Activated naive CD8-positive, alpha-beta T cell treated with anti-CD3 and anti-CD28 coated beads, Interleukin-2, amount 50 U/mL, for 16 hours (primary cell): ENCODE measurements at places on chromosomes 1 and 21.
A peak's percentile ranks its signal among the peaks of the same experiment; 100 is the strongest.

- no peak for DNase-seq
These were observed 16.7 kb downstream of the LPAR3 start for GRCh38 chr1:84876353-84876752.

- no peak for DNase-seq
These were observed 1.9 kb downstream of the RNF187 start for GRCh38 chr1:228488818-228489674.

- no peak for DNase-seq
These were observed 13.4 kb upstream of the TTC22 start for GRCh38 chr1:54814571-54814970.

DNA sequence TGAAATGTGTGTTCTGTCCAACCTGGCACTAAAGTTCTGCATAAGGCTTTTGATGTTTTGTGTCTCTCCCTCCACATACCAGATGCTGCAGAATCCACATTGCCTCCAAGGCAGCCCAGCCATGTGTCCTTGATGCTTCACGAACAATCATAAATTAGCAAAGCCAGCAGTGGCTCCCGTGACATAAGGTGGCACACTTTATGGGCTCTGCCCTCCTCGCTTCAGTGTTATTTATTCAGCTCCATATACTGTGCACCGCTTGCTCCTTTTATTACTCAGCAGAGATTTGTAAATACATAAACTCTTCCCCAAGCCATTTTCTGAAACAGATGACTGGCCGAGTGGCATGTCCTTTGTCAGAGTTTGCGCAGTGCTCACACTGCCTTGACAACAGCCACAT is 112.8 kb upstream of the SLC35F3 start:
- no peak for DNase-seq

GRCh38 chr1:44347280-44347679 is 7.8 kb downstream of the ERI3 start:
- no peak for DNase-seq

DNA sequence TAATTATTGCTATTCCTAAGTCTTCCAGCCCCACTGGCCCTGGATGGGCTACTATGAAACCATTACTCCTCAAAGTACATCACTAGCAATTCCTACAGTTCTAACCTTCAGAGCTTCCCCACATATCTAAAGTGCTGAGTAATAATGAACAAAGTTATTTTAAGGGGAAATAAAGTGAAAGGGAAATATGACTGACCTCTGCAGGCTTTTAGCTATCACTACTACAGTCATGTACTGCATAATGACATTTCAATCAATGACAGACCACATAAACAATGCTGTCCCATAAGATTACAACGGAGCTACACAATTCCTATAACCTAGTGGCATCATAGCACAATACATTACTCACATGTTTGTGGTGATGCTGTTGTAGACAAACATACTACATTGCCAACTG is 32.5 kb upstream of the ASPM start:
- no peak for DNase-seq

GRCh38 chr21:18369115-18369514 is 34.5 kb downstream of the TMPRSS15 start:
- no peak for DNase-seq

- DNase-seq = peak; percentile 57
These were observed 12.2 kb downstream of the CITED4 start for GRCh38 chr1:40849801-40850592.

DNA sequence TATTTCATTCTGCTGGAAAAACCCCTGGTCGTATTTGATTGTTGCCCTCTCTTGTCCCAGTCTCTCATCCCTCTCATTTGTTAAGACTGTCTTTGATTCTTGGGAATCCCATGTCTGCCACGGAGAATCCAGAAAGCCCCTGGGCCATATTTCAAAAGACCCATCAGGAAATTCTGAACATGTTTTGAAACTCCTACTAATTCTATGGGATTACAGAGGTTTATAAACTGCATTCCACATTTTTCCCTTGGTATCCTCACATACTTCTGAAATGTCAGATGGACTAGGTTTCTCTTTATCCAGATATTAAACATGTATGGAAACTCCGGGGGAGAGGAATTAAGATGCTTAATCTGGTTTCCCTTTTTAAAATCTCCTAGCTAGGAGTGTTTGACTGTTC is 80.0 kb downstream of the HUNK start:
- no peak for DNase-seq

DNA sequence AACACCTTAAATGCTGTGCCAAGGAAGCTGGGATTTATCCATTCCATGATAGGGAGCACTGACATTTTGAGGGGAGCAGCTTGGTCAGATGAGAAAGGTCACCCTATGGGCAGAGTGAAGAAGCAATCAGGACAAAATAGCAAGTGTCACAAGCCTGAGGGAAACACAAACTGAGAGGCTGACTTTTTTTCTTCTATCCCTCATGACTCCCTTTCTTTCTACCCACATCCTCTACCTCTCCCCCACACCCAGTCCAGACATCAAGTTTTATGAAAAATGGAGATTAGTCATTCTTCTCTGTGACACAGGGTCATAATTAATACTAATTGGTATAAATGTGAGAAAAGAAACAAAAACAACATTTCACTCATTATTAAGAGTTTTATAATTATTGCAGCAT is 103.1 kb downstream of the SLC25A24 start:
- DNase-seq = no peak

DNA sequence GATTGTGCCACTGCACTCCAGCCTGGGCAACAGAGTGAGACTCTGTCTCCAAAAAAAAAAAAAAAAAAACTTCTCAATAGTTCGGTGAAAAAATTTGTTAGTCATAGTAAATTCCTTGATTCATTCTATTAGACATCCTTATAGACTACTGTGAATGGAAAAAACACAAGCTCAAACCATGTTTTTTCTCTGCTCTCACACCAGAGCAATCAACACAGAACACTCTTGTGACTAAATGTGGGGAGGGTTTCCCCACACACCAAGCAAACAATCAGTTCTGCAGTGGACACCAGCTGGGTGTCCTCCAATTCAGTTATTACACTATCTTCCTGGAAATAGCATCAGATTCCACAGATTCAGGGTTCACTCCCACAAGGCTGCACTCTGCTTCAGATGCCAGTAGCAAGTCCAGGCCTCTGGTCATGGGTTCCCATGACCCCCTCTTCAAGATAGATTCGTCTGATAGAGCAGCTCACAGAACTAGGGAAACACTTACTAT is 69.1 kb upstream of the TEKT2 start:
- DNase-seq = no peak

DNA sequence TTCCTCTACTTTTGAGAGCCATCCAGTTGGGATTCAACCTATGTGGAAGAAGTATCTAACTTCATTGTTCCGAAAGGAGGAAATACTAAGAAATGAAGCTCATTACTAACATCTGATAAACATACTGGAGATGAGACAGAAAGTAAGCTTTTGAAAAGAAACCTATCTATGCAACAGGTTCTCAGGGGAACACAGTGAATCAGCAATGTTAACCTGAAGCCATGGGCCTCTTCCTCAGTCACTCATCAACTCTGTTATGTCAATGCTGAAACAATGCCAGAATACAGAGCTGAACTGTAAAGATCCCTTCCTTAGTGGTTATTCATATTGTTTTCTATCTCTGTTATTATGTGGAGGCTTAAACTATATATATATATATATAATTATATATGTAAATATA is 55.5 kb upstream of the ESRRG start:
- no peak for DNase-seq

- DNase-seq = no peak
These were observed 591.6 kb downstream of the PTPRU start for GRCh38 chr1:29827801-29828525.

GRCh38 chr1:234780112-234780511 is 170.1 kb upstream of the IRF2BP2 start:
- DNase-seq = no peak

DNA sequence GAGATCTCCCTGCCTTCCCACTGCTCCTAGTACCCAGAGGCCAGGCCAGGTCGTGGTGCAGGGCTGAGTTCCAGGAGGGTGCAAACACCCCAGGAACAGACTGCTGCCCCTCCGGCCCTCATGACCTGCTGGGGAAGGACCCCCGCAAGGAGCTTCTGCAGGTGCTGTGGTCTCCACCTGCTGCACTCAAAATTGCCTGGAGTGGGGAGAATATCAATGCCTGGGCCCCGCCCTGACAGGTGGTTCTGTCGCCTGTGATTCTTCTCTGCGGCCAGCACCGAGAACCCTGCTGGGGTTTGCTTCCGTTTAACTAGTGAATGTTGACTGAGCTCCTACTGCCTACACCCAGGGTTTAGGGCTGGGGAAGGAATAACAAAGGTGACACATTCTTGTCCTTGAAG is 2.1 kb upstream of the TFF3 start:
- DNase-seq = no peak

DNA sequence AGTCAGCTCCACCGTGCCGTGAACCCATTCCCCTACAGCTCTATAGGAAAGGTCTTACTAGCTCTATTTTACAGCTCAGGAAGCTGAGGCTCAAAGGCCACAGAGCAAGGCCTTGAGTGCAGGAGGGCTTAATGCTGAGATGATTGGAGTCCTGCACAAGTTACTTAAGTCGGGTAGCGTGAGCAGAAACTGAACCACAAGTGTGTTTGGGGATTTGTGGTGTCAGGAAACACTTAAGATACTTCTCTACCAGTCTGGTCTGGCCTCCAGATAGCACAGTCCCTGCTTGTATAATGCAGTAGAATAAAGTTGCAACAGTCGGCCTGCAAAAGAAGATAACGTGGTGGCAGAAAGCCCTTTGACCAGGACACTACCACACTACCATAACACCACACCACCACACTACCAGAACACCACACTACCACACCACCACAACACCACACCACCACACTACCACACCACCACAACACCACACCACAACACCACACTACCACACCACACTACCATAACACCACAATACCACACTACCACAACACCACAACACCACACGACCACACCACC is 118.1 kb downstream of the SPSB1 start:
- DNase-seq = no peak

- DNase-seq = no peak
These were observed 85.2 kb upstream of the VAV3 start for GRCh38 chr1:108050158-108050557.

- DNase-seq = no peak
These were observed 3.9 kb upstream of the RPTN start for GRCh38 chr1:152162792-152163463.

DNA sequence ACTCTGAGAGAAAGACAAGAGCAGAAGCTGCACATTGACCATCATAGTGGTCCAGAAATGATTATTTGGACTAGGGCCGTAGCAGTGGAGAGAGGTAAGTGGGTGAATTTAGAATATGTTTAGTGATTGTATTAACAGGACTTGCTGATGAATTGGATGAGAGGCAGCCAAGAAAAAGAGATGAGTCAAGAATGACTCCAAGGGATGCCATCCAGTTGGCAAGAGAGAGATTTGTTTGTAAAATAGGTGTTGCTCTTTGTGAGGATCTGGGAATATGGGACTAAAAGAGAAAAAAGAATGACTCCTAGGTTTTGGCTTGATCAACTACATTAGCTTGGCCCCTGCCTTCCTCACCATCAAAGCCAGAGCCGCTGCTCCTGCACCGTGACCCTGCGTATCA is 54.2 kb upstream of the ARTN start:
- DNase-seq = no peak

DNA sequence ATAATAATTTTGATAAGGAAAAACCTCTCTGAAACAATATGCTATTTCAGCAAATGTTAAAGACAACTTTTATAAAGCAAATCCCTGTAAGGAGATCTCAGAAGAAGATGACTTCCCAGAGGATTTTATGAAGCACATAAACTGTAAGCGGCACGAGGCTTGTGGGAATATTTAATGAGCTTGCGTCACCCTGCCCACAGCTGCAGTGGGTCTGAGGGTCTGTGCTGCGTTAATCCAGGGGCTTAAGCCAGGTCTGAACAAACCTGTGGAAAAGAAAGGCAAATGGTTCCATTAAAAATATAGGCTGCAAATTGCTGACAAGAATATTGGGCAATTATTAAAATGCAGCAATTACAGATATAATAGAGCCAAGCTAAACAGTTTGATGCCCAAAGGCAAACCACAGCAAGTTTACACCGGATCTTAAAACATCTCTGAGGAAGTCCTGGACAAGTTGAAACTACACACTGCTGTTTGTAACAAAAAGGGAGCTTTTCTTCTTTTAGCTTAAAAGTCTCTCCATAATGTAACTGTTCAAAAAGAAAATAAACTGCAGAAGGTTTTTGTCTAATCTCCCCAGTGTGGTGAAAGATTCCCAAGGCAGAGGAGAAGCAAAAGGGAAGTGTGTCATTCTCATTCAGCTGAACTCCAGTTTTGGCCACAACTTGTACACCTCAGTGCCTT is 21.8 kb downstream of the TGFBR3 start:
- no peak for DNase-seq

DNA sequence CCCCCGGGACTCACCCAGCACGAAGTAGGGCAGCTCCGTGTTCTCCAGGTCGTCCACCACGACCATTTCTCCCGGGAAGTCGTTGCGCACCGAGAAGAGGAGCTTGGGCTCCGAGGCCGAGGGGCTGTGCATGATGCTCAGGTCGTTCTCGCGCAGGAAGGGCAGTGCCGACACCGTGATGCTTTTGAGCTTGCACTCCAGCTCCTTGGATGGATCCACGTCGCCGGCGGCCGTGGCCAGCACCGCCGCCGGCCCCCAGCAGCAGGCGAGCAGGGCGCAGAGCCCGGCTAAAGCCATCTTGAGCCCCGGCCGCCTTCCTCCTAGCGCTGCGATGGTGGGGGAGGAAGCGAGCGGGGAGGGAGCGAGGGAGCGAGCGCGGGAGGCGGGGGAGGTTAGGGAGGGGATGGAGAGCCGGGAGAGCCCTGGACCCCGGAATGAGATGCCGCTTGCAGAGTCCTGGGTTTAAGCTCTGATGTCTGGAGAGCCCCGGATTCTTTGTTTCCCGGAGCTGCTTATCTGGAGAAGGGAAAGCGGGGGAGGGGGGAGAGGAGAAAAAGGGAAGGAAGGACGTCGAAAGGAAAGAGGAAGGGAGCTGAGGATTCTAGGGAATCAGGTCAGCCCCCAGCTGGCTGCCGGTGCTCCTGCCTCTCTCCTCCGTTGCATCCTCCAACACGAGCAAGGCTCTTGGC is at the start of gene ASTN1:
Gene ASTN1, minus strand, starts transcription at position 333 of the 689 bp plus-strand sequence. Its CDS starts 36 bp downstream, at position 297.
- no peak for DNase-seq

DNA sequence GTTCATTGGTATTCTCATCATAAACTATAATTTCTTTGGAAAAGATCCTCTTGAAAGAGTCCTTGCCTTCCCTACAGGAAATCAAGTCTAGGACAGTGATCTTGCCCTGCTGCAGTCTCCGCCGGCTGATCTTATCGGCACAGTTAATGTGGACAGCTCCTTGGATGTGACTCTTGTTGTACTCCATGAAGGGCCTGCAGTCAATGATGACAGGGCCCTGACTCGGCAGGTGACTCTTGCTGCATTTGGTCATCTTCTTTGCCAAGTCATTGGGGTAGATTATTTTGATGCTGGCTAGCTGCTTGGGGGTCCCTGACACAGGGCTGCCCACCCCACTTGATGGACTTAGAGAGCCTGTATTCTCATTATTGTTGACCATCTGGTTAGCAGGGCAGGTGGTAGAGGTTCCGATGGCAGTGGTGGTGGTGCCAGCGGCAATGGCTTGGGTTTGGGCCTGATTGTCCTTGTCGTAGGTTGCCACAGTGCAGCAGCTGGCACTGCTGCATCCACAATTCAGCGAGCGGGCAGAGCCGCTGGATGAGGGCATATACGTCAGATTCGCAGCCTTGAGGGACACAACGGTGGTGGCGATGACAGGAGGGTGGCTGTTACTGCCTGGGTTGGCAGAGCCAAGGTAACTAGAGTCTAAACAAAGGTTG is 2.7 kb downstream of the DUSP10 start:
- DNase-seq = no peak
